ENCODE measurements at places on chromosomes 5 and 9. TPM values are rescaled to one million over a fixed set of nuclear protein-coding genes. Genes with fewer than 3 reads are reported as not detected.

Gene MTAP
- 24.5 TPM for total RNA-seq

Gene COQ4
- total RNA-seq = 18.2 TPM

Gene RNF180
- 4.6 TPM for total RNA-seq

Gene PCDHB5
- 2.7 TPM for total RNA-seq

Gene LRRC19
- not detected for total RNA-seq

Gene AIF1L
- total RNA-seq = 8.1 TPM

Gene CHSY3
- total RNA-seq = 9.6 TPM

All from skin of body (tissue), 3 donors.